ENCODE measurements at places on chromosomes 6 and 20. TPM values are rescaled to one million over a fixed set of nuclear protein-coding genes. Genes with fewer than 3 reads are reported as not detected.

CAGE1 gene
- total RNA-seq, result 0.11 TPM

C20orf96 gene
- 3.1 TPM for total RNA-seq

TMEM217 gene
- 1.6 TPM for total RNA-seq

FAM184A gene
- 1.1 TPM for total RNA-seq

OPRL1 gene
- total RNA-seq, result 1.1 TPM

BHLHE23 gene
- not detected for total RNA-seq

HAO1 gene
- total RNA-seq, result not detected

NELFE gene
- total RNA-seq, result 171 TPM

ZNF165 gene
- 0.77 TPM for total RNA-seq

MBOAT1 gene
- 11.6 TPM for total RNA-seq

GPLD1 gene
- total RNA-seq, result 0.87 TPM

C2 gene
- total RNA-seq, result 2.0 TPM
